ENCODE measurements at places on chromosomes 3 and 15.

DNA sequence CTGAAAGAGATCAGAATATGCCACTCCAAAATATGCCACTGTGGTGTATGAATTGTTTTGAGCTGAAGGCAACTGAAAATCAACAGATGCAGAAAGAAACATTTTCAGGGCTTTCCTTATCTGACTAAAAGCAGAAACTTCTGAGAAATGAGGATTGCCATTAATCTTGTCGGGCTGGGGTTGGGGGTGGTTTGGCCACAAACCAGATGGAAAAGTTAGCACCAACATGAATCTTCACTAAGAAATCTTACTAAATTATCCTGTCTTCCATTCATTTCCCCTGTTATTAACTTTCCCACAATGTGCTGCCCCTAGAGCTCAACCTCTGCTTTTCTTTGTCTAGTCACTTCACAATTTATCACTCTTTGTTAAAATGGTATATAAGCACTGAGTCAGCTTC is 229.9 kb upstream of the GADL1 start:
- DNase-seq = no peak

- no peak for DNase-seq
These were observed 44.8 kb downstream of the SERPINI1 start for GRCh38 chr3:167780214-167780883.

GRCh38 chr3:23221136-23221535 is 18.0 kb downstream of the UBE2E2 start:
- DNase-seq = no peak

- DNase-seq = no peak
These were observed 335.3 kb downstream of the CLSTN2 start for GRCh38 chr3:140270329-140270728.

- DNase-seq = no peak
These were observed 342.8 kb downstream of the ERC2 start for GRCh38 chr3:56125358-56126005.

Measured in SHP77 treated with DMSO at 0.1 percent for 48 hours (cell line).